GM04504 (cell line): ENCODE measurements at places on chromosomes 16 and 17.

DNA sequence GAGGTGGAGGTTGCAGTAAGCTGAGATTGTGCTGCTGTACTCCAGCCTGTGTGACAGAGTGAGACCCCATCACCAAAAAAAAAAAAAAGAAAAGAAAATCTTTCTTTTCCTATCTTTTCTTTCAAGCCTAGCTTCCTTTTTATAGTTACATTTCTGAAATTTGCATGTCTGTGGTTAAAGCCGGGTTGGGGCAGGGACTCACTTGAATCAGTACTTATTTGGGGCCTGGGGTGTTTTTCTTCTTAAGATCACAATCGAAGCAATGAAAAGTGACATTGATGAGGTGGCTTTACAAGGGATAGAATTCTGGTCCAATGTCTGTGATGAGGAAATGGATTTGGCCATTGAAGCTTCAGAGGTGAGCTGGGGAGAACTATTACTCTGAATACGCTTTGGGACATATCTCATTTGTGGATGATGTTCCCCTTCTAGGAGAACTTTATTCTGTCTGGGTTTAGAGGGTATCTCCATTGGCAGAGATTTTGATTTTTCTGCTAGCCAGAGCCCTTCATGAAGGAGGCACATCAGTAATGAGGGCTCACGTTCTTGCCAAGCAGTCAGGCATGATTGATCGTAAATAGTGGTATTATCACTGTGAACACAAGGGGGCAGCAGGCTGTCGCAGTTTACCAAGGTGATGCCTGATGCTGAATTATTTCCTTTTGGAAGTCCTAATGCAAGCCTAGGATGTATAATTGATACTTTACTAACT lies 14.3 kb downstream of the KPNB1 start:
- DNase-seq: no peak

DNA sequence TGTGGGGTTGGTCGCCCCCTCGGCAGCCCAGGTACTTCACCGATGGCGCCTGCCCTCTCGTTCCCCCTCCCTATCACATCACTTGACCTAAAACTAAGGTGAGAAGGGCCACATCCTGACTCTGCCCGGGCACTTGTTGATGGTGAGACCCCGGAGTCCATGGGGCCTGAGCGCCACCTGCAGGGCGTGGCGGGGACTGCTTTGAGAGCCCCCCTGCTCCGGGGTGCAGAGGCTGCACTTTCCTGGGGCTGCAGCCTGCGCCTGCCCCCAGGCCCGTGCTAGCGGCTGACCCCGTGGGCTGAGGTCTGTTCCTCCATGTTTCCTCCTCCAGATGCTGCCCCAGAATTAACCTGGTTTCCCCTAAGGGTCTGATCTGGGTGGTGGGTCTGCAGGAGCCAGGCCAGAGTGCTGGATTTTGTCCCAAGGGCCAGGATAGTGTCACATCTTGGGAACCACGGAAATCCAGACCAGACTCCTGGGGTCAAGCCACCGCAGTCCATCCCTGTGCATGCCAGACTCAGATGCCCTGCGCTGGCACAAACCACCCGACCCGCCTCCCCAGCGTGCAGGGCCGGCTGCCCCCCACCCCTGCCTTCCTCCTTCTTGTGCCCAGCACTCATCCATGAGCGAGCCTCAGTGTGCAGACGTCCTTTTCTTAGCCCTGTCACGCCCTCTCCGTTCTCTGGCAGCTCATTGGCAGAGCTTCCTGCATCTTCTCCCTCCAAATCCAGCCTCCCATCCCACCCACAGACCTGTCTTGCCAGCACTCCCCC lies 2.7 kb downstream of the NDUFAF8 start:
- DNase-seq: no peak

GRCh38 chr16:79195938-79196337 lies 404.6 kb downstream of the MAF start:
- DNase-seq: no peak

DNA sequence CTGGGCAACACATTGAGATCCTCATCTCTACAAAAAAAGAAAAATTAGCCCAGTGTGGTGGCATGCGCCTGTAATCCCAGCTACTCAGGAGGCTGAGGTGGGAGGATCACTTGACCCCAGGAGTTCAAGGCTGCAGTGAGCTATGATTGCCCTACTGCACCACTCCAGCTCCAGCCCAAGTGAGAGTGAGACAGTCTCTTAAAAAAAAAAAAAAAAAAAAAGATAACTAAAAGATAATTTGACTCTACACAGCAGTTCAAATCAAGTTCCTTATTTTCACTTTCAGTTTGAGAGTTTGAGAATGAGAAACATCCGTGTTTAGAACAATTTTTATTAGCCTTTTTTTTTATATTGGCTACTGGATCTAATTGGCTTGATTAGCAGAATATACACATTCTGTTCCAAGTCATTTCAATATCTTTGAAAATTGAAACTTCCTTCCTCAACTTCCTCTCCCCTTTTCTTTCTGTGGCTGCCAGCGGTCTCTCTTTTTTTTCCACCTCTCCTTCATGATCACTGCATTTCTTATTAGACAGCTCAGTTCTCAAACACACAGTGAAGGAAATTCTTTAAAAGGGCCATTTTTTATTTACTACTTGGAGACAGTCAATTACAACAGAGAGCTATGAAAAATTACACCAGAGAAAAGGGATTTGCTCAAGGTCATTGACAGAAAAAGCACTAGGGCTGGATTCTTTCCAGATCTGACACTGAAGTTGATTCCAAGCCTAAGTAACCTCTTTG lies 4.5 kb upstream of the ACSF2 start:
- no peak for DNase-seq

DNA sequence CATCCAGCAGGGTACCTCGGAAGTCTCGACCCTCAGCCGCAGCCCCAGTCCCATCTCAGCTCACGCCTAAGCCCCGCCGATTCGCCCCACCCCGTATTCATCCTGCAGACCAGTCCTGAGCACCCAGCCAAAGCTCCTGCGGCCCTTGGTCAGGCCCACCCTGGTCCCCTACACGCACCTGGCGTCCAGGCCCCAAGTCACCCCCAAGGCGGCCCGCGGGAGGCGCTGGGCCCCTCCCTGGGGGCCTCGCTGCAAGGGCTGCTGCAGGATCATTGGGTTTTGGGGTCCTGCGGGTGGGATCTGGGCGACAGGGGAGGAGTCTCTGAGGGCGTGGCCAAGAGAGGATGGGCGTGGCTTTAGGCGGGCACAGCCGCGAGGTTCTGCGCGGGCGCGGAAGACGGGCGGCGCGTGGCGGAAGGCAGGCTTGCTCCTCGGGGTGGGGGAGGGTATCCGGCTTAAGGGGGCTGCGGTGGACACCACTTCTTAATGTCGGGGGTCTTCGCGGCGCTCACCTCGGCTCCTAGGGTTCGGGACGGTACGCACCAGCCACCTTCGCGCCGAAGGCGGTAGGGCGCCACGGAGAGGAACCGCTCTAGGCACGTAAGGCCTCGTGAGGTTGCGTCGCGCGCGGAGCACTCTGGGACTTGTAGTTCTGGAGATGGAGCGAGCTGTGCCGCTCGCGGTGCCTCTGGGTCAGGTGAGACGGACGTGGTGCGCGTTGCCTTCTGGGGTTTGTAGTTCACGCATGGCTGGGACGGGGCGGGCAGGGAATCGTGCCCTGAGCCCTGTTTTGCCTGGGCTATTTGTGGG lies at the start of the genes HCFC1R1 and THOC6:
Gene HCFC1R1 (minus strand): TSS at position 274 of the 810 bp plus-strand sequence. CDS start 1 bp downstream, at position 273.
Gene THOC6 (plus strand): TSS at position 367 of the 810 bp plus-strand sequence. CDS start 292 bp downstream, at position 659.
- peak; percentile 95 for DNase-seq

- DNase-seq: no peak
Measured at GRCh38 chr16:57382535-57383275, 10.4 kb downstream of the CX3CL1 start.

DNA sequence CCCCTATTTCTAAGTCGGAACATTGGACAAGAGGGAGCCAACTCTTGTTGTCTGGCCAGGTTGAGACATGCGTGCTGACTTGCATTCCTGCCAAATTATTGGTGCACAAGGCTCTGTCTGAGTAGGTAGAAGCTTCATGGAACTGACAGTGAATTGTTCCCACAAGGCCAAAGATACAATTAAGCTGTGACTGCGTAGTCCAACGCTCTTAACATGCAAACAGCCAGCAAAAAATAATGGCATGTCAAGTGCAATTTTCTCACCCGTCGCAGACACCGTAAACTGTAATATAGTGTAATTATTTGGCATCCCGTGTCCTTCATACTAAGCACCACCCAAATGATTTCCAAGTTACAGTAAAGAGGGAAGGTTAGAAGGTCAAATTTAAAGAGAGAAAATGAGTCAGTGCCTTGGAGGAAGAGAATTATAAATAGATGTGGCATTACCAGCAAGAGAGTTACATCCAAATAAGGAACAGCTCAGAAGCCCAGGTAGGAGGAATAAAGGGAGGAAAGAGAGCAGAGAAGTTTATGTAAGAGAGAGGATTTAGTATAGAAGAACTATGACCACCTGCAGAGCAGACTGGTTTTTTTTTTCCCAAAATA lies 21.8 kb downstream of the CDH8 start:
- no peak for DNase-seq

- DNase-seq: no peak
Measured at GRCh38 chr16:78799429-78799828, 700.0 kb downstream of the WWOX start.

DNA sequence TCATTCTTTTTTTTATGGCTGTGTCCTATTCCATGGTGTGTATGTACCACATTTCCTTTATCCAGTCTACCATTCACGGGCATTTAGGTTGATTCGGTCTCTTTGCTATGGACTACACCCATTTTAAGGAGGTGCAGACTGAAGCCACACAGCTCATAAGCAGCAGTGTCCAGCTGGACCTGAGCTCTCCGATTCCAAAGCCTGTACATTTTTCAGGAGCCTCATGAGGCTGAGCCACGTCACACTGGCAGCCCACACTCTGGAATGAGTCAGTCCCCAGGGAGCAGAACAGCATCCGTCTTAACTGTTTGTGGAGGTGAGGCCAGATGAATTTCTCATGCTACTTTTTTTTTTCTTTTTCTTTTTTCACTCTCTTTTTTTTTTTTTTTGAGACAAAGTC lies 116.1 kb downstream of the C16orf95 start:
- peak; percentile 98 for DNase-seq

DNA sequence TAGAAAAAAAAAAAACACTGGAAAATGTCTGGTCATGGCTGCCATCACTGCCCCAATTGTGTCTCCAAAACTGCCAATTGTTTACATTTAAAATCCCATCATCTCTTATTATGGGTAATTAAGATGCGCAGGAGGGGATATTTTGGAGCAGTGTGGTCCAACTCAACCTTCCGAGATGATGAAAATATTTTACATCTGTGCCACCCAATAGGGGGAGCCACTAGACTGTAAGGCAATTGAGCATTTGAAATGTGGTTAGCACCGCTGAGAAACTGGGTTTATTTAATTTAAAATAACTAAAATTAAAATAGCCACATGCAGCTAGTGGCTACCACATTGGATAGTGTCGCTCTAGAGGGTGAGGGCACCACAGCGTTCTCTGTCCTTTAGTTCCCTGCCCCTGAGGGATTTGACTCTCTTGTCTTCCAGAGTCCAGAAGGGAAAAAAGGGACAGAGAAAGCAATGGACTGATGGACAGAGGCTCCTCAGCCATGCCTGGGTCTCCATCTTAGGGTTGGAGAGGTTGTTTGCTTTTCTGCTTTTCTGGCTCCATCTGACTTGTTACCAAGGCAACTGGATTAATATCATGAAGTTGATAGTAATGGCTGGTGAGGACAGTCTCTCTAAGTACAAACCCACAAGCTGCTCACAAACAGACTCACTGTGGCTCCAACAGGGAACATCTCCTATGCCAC lies 3.5 kb downstream of the MPO start:
- no peak for DNase-seq

DNA sequence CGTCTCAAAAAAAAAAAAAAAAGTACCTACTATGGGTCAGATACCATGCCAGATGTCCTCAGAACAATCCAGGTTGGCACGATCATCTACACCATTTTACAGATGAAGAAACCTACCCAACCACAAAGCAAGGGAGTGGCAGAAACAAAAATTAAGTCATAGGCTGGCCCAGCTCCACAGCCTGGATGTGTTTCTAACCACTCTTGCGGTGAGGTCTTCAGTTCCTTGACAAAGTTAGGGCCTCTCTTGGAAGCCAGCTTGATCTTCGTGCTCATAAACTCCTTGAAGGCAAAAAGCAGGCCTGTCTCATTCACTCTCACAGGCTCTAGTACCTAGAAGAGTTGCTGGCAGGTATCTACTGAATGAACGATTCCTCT lies 6.2 kb downstream of the GGA2 start:
- DNase-seq: peak; percentile 60

GRCh38 chr17:66255112-66255511 lies 25.9 kb upstream of the APOH start:
- peak; percentile 52 for DNase-seq

- no peak for DNase-seq
Measured at GRCh38 chr17:43911904-43912303, 4.6 kb upstream of the MPP2 start.

DNA sequence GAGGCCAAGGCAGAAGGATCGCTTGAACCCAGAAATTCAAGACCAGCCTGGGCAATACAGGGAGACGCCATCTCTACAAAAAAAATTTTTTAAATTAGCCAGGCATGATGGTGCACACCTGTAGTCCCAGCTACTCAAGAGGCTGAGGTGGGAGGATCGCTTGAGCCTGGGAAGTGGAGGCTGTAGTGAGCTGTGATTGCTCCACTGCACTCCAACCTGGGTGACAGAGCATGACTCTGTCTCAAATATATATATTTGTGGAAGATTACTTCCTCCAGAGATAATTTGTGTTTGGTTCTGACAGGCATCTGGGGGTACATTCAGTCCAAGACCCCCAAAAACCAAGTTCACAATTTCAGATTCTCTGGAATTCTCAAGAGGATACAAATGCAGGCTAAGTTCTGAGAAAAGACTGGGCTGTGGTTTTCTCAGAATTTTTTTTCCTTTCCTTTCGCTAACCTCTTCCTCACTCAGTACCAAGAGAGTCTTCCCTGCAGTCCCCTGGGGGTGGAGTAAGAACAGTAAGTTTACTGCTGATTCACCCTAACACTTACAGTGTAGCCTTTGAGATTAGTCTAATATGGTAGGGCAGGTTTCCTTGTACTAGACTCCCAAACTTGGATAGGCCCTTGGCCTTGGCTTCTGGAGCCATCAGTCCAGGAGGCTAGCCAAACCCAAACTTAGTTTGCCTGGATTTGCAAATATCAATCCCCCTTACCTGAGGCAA lies 15.1 kb downstream of the GSDMB start:
- no peak for DNase-seq

DNA sequence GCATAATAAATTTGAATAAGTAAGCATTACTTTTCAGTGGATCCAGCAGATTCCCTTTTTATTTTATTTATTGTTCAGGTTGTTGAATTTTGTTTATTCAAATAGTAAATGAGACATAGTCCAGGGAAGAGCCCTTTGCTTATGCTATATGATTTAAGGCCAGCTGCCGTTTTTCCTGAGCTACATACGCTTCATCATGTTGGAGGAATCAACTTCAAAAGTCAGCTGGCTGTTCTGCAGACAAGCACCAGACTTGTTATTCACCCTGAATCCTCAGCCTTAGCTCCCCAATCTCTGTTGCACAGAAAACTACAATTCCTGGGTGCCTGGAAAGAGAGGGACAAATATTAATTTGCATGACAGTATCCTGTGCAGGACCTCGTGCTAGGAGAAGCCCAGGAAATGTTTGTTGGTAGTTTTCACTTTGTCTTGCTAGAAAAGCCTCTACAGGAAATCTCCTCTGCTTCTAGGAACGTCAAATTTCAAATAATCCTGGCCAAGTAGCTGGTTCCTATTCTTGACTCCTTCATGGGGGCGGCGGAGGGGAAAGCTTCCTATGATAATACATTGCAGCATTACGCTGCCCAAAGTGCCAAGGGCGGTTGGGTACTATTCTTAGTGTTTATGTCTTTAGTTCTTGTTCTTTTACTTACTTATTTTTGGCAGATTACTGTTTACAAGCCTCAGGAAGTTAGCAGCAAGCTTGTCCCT lies 101.6 kb downstream of the PRKCA start:
- DNase-seq: no peak
